ENCODE measurements at places on chromosomes 4 and X.

DNA sequence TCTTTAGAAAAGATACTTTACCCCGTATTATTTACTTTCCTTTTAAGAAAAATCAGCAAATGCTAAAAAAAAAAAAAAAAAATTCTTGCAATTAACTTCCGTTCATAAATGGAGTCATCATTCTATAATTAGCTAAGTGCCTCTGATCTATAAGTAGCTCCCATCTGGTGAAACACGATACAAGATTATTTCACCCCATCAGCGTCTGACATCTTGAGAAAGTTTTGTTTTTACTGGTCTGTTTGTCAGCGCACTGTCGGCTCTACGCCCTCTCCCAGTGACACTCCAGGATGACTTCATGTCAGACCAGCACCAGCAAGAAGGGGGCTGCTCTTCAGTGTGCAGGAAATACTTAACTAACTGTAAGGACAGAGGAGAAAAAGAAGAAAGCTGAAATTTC is 108.3 kb downstream of the AFAP1 start:
- no peak for DNase-seq

DNA sequence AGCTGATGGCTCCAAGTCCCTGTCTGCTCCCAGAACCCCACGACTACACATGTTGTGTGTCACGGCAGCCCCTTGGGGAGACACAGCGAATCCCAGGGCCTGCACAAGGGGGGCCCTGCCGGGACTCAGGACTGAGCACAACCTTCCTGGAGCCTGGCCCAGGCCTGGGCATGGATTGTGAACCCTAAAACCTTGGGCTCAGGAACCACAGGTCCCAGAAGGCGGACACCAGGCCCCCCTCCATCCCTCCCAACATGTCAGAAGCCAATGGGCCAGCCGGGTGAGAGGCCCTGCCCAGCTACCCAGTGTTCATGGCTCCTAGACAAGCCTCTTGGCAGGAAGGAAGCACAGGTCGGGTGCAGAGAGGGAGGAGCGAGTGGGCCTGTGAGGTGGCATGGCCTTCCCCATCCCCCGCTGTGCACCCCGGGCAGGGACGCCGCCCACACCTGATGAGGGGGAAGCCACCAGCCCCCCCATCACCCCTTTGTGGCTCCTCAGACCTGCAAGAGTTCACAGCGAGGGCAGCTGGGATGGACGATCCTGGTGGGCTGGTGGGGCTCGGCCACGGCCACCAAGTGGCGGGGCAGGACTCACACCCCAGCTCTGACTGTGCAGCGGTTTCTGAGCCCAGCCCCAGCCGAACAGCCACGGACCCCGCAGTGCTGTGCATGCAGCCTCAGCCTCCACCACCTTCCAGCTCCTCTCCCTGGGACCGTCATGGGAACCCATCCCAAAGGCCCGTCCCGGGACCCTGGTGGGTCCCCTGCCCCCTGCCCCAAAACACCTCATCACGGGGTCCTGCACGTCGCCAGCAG is 3.7 kb downstream of the PDE6B start:
- no peak for DNase-seq

- no peak for DNase-seq
These were observed 1082.7 kb downstream of the NLGN4X start for GRCh38 chrX:5145957-5146356.

DNA sequence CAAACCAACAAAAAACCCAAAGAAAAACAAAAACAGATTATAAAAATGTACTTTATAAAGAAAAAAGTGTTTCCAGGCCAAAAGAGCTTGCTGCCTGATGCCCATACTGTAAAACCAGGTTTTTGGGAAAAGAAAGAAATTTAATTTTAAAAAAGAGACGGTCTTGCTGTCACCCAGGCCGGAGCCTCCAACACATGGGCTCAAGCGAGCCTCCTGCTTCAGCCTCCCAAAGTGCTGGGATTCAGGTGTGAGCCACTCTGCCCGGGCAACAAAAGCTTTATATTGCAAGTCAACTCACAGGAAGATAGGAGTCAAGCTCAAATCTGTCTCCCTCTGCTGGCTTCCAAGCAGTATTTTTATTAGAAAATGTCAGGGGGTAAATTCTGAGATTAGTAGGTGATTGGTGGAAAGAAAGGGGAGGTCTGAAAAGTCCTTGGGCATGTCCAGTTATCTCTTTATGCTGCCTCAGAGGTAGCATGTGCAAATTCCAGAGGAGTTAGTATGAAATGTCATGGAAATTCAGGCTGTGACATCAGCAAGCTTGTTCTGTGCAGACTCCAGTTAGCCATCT is 39.4 kb downstream of the MGST2 start:
- no peak for DNase-seq

GRCh38 chr4:67152976-67153375 is 392.3 kb downstream of the CENPC start:
- no peak for DNase-seq
